ENCODE measurements at places on chromosomes 2 and 18. TPM values are rescaled to one million over a fixed set of nuclear protein-coding genes. Genes with fewer than 3 reads are reported as not detected.

DNA sequence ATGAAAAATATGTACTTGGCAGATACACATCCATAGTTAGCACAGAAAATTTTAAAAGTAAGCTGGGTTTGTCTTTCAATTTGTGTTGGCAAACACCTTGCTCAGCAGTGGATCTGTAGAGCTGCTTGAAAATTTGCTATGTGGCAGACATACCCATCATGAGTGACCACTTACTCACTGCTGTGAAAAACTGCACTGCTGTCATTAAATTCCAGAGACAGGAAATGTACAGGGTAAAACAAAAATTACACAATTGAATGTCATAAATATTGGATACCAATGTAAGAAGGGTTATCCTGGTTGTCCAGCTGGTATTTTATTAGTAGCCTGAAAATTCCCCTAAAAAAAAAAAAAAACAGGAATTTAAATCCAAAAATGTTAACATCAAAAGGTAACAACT lies 24.5 kb downstream of the NIF3L1 start:
- DNase-seq = no peak

Gene LYPD6B
- total RNA-seq = not detected

Gene FLACC1
- 0.56 TPM for total RNA-seq

DNA sequence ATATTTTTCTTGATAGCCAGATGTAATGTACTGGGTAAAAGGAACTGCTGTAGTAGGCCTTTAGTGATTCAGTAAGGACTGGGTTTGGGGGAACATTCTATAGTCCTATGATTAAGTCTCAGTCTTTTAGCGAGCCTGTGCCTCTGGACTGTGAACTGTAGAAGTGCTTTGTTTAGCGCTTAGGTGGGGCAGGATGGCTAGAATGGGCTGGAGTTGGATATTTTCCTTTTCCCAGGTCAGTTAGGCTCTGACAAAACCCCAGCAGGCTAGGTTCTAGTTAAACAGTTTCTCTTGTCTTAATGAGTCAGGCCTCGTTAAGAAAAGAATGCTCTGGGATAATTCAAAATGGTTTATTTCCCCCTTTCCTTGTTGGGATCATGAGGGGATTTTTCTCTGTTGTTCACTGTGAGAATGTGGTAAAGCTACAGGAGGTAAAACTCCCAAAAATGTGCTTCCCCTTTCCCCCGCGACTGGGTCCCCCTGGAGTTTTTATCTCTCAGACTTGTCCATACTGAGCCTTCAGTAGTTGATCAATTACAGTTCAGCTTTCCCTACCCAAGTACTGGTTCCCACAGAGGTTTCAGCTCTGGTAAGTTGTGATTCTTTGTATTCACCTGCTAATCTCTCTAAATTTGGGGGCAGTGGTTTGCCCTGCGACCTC lies 31.5 kb downstream of the EHBP1 start:
- no peak for DNase-seq

DNA sequence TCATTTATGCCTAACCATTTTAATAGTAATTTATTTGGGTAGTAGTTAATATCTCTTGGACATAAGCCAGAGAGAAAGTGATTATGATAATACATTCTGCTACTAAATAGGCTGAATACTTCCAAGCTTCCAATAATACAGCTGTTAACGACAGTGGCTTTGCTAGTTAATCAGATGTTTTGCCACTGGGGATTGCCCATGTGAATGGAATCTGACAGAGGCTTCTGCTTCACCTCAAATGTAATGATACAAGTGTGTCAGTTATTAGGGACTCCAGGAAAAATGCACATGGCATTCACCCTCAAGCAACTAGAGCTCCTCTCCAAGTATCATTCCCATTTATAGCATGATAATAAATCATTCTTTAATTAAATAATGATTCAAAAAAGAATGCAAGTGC lies 185.0 kb upstream of the TMEFF2 start:
- DNase-seq = no peak

Gene CNDP1
- not detected for total RNA-seq

Gene SLC4A5
- total RNA-seq = 0.04 TPM

DNA sequence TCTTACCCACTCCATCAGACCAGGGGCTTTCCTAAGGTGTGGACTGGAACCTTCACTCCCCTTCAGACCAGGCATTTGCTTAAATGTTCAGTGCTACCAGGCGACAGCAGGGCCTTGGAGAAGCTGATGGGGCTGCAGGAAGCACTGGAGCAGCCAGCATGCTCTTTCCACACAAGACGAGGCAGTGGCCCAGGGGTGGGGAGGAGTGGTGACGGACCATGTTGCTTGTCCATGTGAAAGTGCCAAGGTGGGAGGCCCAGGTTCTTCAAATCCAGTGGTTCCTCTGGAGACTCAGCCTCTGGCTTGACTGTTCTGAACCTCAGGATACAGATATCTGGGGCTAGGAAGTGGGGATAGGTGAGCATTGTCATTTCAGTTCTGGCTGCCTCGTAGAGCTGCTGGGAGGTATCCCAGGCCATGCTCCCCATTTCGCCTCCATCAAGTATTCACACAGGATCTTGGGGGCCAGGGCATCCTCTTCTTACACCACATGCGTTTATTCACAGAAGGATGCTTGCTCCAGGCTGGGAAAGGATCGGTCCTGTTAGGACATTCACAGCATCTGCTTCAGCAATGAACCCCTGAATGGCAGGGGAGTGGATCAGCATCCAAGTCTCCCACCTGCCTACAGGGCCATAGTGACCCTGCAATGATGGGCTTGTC lies 62.2 kb downstream of the SFXN5 start:
- DNase-seq = no peak

Gene ANKRD62
- not detected for total RNA-seq

- no peak for DNase-seq
Measured at GRCh38 chr2:59339121-59339836, 1098.2 kb upstream of the FANCL start.

DNA sequence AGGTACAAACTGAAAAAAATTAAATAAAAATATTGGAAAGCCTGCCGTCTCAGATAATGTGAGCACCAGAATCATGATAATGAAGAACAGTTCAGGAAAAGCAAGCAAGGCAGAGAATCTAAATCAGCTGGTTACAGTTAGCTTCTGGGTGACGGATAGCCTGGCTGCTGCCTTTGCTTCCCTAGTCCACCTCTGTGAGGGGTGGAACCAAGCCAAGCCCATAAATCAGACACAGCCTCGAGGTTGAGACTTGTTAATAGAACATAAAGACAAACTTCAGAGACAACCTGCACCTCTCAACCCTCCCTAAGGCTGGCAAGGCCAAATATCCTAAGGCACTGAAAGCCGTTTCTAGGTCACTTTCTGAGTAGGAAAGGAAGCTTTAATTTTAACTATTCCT lies 334.7 kb upstream of the SLC39A10 start:
- DNase-seq = no peak

Gene STAT4
- 0.13 TPM for total RNA-seq

Gene TDRD15
- not detected for total RNA-seq

- DNase-seq = no peak
Measured at GRCh38 chr2:59301466-59302402, 1060.6 kb upstream of the FANCL start.

Gene SMC6
- total RNA-seq = 36.2 TPM

DNA sequence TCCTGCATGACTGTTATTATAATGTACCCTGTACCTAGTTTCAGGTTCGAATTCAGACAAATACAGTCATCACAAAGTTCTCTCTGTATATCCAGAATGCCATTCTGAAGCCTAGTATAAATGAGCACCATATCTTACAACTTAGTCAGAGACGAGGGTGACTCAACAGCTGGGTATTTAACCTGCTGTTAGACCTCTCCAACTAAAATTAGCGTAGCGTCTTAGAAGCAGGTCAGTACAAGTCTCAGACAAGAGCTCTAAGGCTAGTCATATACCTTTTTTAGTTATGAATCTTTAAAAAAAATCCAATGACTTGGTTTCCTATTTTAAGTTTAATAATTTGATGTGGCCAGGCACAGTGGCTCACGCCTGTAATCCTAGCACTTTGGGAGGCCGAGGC lies 74.1 kb downstream of the CABYR start:
- DNase-seq = no peak

GRCh38 chr2:8597559-8598225 lies 84.2 kb upstream of the ID2 start:
- DNase-seq = no peak

Gene DYNAP
- total RNA-seq = not detected

- DNase-seq = no peak
Measured at GRCh38 chr2:177972123-177972522, 100.5 kb downstream of the PDE11A start.

Gene AFF3
- total RNA-seq = under 0.01 TPM

- DNase-seq = peak; percentile 50
Measured at GRCh38 chr2:204491528-204491927, 53.7 kb upstream of the PARD3B start.

All from pulmonary artery endothelial cell (primary cell).